NCI-H1930 (cell line): ENCODE measurements at places on chromosomes 1 and 21.
A peak's percentile ranks its signal among the peaks of the same experiment; 100 is the strongest.

- DNase-seq = no peak
Measured at GRCh38 chr1:167120899-167121298, 27.0 kb downstream of the STYXL2 start.

GRCh38 chr1:197787623-197788536 is 12.6 kb upstream of the DENND1B start:
- DNase-seq = no peak

GRCh38 chr1:2452201-2452931 is 23.7 kb upstream of the PLCH2 start:
- DNase-seq = no peak

- DNase-seq = no peak
Measured at GRCh38 chr1:61000327-61000726, 82.0 kb upstream of the NFIA start.

DNA sequence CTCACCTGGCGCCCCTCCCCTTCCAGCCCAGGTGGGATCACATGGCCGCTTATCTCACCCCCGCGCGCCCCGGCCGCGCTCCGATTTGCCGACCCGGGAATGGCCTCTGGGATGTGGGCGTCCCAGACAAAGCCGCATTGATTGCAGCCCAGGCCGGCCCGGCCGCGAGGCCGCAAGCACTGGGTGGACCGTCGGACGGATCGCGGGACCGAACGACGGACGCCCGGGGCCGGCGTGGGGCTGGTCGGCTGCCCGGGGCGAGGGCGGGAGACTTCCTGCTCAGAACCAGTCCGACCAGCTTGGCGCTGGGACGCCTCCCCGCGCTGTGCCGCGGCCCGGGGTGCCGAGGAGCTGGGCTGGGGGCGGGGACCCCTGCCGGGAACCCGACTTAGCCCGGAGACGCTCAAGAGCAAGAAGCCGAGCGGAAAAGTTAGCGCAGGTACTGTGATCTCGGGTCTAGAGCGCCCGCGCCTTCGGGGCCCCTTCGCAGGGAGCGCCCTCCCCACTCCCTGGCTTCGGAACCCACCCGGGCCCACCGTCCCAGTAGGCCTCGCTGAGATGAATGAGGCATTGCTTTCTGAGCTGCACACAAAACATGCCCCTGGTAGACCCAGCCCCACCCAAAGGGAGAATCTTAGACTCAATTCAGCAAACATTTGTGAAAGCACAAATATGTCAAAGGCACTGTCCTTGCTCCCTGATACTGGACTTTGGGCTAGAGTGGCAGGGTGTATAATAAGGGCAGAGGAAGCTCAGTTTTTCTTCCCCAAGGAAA is 415 bp upstream of the LAD1 start:
- no peak for DNase-seq

DNA sequence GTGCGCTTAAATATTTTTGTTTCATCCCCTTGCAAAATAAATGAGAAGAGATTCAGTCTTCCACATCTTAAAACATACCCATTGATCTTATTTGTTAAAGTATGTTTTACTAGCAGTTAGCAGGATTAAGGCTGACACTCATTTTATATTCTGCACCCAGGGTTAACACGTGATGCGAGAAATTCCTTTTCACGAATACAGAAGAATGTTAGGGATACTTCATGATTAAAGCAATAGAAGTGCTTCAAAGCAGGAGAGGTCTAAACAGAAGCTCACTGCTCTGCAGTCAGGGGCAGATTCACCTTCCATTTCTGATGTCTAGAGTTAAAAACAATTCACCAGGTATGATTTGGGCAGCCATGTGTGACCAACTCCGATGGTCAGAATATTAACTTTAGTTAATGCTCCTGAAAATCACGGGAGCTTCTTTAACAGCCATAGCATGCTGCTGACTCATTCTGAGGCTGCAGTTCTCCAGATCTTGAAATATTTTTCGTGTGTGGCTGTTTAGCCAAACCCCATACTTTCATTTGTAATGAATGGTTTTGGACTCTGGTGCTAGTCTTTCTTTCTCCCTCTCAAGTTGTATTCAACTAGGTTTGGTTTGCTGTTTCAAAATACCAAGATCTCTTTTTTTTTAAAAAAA is 19.7 kb downstream of the BCAR3 start:
- DNase-seq = no peak

GRCh38 chr21:38714999-38715398 is 90.7 kb upstream of the ETS2 start:
- no peak for DNase-seq

DNA sequence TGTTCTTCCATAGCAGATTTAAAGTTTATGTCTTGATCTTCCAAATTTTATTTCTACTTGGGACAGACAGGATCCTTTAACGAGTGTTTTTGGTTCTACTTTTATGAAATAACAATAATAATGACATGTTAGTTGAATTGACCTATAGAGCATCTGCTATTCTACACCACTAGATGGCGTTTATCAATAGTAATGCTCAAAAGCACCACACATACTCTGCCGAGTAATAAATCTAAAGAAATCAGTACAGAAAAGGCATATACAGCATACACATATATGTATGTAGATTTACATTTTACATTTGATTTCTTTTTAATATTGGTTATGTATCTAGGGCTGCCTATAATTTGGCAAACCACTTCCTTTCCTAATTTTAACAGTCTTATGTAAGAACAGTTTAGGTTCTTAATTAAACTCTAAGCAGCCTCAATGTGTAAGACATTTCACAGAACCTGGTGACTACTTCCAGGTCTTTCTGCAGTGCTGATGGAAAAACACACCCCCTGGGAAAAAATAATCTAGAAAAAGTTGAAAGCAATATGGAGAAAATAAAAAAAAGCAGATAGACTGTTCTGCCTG is 5.9 kb upstream of the SIPA1L2 start:
- DNase-seq = no peak

DNA sequence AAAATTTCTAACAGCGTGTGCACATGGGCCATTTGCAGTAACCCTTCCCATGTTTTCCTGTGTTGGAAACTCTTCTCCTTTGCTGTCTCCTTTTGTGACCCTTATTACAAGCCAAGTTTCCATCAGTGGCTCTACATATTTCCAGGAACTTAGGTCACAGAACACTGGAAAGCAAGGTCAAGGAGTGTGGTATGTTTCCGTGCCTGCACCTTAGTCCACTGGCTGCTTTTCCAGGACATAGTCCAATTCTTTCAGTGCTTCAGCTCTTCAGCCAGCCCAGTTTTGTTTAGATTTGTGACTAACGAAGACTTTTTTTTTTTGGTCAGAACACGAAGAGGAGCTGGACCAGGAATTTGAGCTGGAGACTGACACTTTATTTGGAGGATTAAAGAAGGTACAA is 33.8 kb downstream of the HHAT start:
- DNase-seq = no peak

DNA sequence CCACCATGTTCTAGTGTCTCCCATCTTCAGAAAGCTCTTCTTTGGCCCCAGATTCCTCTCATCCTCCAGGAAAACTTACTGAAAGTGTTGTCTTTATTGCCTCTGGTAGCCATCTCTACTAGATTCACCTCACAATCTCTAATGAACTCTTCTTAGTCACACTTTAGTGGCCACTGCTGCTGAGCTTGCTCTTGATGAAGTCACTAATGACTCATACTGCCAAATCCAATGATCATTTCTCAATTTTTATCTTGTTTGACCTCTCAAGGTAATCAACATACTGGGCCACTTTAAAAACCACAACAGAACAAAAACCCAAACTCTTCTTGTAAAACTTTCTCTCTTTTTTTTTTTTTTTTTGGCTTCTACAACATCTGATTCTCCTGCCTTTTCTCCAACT is 196.4 kb downstream of the LHX8 start:
- DNase-seq = no peak

- no peak for DNase-seq
Measured at GRCh38 chr1:119778886-119779560, 10.3 kb upstream of the HMGCS2 start.

- no peak for DNase-seq
Measured at GRCh38 chr1:117653732-117654492, 48.1 kb downstream of the TENT5C start.

DNA sequence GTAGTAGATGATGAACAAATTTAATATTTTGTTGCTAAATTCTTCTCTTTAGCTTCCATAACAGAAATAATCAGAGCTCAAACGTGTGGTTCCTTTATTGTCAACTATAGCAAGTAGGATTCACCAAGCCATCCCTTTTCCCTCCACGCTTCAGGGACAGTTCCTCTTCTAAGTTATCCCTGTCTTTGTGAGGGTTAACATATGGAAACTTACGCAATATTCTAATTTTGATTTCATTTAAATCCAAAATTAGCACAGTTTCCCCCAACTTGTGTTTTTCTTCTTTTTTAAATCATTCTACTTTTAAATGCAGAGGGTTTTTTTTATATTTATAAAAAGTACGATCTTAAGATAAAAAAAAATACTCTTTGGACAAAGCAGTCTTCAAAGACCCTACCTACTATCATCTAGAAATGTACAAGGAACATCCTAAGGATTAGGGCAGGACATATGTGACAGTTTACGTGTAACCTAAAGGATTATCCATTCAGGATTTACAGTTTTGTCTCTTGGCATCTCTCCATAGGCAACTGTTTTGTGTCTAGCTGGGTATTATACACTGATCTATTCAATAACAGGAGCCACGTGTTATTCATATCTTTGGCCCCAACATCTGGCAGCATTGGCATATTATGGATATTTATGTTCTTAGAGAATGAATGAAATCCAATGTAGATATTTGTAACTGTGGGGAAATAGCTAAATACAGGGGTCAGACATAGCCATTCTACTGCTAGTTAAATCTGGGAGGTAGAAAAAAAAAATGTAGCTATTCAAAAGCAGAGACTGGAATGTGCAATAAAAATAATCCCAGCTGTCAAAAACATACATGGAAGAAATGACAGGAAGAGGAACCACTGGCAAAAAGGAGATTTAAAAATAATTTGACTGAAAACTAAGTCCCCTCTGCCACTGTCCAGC is 272.9 kb downstream of the NEGR1 start:
- no peak for DNase-seq

DNA sequence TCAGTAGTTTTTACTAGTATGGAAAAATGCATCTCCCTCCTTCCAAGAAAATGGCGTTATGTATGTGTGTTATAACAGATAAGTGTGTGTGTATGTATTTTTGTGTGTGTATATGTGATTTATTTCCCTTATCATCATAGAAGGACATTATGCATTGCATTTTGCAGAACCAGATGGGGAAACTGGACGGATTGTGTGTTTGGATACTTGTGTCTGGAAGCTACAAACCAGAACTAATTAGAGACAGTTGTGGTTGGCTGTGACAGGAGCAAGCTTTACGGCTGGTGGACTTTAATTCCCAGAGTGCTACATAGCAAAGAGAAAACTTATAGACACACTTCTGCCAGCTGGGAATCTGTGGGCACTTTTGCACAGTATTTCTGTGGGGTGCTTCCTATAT is 162.5 kb downstream of the RWDD3 start:
- DNase-seq = no peak

DNA sequence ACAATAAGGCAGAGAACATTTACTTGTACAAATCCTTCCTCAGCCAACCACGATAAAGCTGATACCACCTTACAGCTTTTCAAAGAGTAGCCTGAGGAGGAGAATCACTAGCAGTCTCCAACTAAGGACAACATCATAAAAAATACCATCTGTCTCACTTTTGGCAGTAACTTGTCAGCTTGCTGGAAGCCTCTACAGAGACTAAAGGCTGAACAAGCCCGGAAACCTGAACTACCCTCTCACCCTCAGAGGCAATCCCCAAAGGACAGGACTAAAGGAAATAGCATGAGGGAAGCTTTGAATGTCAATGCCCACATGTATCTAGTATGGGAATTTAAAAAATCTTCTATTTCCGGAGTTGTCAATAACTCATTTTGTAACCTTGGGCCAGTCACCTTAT is 10.6 kb downstream of the SRSF4 start:
- DNase-seq = no peak

- no peak for DNase-seq
Measured at GRCh38 chr1:198449261-198449660, 91.2 kb downstream of the ATP6V1G3 start.

- no peak for DNase-seq
Measured at GRCh38 chr1:221761354-221762002, 19.6 kb upstream of the DUSP10 start.

DNA sequence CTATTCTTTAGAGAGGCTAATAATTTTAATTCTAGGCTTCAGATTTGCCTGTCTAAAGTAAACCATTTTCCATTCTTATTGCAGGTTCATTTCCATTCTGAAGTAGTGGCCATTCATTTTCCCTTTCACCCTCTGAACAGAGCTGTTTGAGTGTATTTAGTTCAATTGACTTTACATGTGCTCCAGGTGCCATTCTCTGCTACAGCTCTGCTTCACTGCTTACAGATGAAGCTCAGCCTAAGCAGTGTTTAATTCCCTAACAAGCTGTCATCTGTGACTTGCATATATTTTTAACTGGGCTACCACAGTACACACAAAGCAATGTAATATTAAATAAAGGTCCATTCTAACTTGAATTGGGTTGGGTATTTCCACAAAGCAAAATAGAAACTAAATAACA is 1031.6 kb downstream of the KCNT2 start:
- peak; percentile 34 for DNase-seq

DNA sequence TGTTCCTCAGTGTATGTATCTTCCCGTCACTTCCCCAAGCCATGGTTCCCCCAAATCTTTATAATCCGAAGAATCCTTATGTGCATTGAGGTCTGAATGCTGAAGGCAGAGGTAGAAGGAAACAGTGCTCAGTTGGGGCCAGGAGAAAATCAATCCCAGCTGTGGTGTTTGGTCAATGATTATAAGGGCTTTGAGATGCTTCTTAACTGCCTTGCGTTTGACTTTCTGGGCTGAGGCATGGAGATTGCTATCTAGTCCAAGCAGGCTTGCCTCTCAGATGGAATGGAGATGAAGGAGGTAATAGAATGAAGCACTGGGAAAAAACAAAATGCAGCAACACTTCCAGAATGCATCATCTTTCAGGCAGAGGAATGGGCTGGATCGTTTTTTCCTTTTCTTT is 3.6 kb upstream of the MAP1LC3C start:
- DNase-seq = no peak

GRCh38 chr1:113742515-113742914 is 16.8 kb downstream of the PHTF1 start:
- DNase-seq = no peak

- DNase-seq = no peak
Measured at GRCh38 chr1:223737342-223737741, 25.0 kb downstream of the CAPN2 start.
